ENCODE measurements at places on chromosomes 5 and 9.

- DNase-seq = no peak
Measured at GRCh38 chr5:112367400-112367799, 51.7 kb downstream of the EPB41L4A start.

DNA sequence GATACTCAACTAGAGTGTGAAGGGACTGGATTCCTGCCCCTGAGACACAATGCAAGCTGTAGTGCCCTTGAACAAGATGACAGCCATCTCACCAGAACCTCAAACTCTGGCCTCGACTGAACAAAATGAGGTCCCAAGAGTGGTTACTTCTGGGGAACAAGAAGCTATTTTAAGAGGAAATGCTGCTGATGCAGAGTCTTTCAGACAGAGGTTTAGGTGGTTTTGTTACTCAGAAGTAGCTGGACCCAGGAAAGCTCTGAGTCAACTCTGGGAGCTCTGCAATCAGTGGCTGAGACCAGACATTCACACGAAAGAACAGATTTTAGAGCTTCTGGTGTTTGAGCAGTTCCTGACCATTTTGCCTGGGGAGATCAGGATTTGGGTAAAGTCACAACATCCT, 2.4 kb downstream of the ZNF483 start:
- no peak for DNase-seq

DNA sequence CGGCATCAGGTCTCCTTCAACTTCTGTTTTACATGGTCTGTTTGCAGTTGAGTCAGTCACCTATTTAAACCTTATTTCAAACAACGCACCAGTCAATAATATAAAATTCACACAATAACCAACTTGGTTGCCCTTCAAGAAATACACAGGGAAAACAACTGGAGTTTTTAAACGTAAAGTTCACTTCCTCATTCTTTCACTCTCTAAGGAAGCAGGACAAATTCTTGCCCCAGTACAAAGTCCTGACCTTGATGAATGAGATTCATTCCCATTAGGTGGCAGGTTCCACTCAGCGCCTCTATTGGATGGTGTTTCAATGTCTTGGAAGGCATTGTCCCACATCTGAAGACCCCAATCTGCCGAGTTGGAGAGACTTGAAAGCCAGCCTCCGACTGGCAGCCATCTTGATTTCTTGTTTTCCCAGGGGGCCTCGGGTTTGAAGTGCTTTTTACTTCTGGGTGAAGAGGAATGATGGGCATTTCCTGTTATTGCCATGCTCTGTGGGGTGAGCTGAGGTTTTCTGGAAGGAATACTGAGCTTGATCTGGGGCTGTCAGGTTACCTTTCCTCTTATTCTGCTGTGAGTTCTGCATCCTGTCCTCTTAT, 105.0 kb downstream of the ACER2 start:
- DNase-seq = no peak

- DNase-seq = no peak
Measured at GRCh38 chr5:123367739-123368138, 55.5 kb downstream of the CEP120 start.

DNA sequence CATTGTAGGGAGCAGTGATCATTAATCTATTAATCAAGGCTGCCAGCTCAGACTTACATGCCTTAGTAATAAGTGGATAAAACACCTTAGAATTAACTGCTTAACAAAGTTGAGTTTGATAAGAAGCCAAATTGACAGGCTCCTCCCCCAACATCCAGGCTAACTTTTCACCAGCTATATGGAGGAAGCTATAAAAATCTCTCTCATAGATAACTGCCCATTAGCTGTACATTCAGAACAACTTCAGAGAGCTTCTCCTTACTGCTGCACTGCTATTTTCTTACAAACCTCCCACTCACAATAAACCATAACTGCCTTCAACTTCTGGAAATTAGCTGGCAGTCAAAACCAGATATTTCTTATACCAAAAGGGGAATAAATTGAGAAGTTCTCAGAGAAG, 364.1 kb downstream of the PRELID2 start:
- no peak for DNase-seq

GRCh38 chr5:124963236-124963919, 216.9 kb upstream of the ZNF608 start:
- DNase-seq = no peak
